ENCODE measurements at places on chromosomes 11 and 22.
A peak's percentile ranks its signal among the peaks of the same experiment; 100 is the strongest.

DNA sequence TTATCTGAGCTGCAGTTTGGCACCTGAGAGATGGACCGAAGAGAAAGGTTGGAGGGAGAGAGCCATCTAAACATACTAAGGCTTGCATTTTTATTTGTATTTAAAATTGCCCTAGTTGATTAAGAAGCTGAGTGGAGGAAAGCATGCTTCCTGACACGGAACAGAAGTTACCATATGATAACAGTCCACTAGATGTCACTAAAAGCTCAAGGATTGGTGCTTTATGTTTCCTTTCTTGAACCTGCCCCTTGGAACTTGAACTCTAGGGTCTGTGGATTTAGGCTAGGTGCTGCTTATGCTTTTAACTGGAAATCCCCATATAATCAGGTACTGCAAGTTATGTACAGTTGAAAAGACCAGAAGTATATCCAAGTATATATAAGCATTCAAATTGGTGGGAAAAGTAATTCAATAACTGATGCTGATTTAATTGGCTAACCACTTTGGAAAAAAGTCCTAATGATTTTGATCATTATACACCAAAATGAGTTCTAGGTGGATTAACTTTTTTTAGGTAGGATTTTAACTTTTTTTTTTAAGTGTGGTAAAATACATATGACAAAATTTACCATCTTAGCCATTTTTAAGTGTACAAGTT is 9.5 kb downstream of the RBMXL2 start:
- DNase-seq, result peak; percentile 64

GRCh38 chr11:36074941-36075431 is 131.1 kb downstream of the LDLRAD3 start:
- DNase-seq, result no peak

DNA sequence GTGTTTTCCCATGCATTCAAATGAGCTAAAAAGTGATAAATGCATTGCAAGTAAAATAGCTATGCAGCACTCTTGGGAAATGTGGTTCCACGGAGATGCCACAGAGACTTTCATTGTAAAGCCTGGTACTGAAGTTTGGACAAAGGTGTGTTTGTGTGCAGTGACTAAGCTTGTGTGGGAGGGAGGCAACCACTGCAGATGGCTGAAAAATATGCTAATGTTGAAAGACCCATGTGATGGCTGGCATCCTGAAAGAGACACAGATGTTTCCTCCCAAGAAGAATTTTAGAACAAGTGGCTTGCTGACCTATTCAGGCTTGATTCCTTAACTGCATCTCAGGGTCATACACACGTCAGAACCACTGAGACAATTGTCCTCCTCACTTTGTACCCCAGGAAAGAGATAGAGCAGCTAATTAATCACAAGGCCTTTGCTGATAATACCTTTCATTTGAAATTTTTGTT is 73.8 kb downstream of the FAM76B start:
- DNase-seq, result no peak

DNA sequence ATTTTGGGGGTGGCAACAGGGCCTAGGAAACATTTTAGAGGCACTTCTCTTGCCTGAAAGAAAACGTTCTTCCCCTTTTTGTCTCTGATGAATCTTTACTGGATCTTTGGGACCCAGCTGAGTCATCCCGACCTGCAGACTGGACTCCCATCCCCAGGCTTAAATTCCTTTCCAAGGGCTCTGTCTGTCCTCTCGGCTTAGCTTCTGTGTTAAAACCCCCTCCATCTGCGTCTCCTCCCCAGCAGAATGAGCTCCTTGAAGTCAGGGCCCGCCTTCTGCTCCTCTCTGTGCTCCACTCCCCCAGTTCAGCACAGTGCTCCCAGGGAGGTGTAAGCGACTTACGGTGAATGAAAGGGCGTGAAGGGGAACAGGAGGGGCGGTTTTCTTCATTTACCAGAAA is 895 bp upstream of the DAGLA start:
- peak; percentile 63 for DNase-seq

GRCh38 chr11:72792437-72793021 is 1.3 kb downstream of the STARD10 start:
- DNase-seq, result no peak

GRCh38 chr11:123590296-123590912 is 64.0 kb downstream of the SCN3B start:
- DNase-seq, result no peak

DNA sequence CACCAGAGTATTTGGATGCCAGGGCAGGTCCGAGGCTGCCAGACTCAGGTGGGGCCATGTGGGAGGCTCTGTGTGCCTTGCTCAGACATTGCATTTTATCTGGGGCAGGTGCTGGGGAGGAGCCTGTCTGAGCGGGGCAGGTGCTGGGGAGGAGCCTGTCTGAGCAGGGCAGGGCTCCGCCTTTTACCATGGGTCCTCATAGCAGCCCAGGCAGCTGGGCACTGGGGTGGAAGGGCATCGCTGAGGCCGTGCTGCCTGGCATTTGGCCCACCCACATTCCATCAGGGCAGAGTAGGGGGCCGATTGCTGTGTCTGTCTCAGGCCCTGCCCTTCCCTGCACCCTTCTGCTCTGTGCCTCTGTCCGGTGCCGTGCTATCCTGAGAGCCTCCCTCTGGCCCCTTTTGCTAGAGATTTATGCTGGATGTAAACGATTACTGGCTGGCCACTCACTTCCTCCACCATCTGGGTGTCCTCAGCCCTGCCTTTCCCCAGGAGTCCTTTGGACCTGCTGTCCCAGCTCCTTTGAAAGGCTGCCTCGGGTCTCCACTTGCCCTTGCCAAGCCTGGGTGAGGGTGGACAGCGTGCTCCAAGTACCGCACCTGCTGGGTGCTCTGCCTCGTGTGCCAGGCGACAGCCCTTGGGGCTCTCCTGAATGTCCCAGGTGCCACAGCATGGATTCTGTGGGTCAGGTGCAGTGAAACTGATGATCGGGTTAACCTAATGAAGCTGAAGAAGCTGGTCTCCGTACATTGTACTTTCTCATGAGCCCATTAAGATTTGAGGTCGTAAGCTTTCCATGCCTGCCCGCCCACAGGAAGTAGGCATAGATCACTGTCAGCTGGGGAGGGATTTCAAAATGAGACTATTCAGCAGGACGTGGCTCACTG is 281.6 kb downstream of the TBC1D22A start:
- peak; percentile 74 for DNase-seq

GRCh38 chr22:44543781-44544477 is 45.9 kb upstream of the RTL6 start:
- DNase-seq, result peak; percentile 19

DNA sequence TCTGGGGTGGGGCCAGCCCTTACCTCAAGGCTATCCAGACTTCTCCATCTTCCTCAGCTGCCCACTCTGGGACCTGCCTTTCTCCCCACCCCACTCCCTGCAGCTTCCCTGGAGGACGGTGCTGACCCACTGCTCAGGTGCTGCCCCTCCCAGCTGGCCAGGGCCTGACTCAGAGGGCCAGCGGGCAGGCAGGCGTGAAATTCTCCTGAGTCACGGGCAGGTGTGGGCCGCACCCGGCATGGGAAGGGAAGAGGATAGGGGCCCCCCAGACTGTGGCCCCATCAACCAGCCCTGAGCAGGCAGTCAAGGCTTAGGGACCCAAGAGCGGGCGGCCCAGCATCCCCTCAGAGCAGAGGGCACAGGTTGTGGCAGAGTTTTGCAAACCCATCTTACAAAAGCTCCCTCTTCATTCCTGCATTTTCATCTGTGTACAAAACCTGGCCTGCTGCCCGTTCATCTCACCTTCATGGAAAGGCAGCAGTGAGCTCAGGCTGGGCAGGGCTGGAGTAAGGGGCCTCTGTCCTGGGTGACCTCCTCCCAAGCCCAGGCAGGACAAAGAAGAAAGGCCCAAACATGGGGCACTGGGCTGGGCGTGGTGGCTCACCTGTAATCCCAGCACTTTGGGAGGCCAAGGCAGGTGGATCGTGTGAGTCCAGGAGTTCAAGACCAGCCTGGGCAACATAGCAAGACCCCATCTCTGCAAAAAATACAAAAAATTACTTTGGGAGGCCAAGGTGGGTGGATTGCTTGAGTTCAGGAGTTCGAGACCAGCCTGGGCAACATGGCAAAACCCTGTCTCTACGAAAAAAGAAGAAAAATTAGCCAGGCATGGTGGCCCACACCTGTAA is 6.1 kb downstream of the RHOD start:
- no peak for DNase-seq

DNA sequence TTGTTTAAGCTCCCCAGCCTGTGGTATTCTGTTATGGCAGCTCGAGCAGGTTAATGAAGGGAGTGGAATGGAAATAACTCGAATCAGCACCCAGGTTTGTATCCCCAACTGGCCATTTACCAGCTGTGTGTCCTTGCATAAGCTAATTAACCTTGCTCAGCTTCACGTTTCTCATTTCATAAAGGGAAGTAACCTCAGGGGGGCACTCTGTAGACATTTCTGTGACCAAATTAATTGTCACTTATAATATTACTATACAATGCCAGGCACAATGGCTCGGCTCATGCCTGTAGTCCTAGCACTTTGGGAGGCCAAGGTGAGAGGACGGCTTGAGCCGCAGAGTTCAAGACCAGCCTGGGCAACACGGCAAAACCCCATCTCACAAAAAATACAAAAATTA is 13.8 kb downstream of the ADA2 start:
- DNase-seq, result peak; percentile 16

- DNase-seq, result no peak
These were observed 222.6 kb upstream of the CCDC90B start for GRCh38 chr11:83508804-83509203.

DNA sequence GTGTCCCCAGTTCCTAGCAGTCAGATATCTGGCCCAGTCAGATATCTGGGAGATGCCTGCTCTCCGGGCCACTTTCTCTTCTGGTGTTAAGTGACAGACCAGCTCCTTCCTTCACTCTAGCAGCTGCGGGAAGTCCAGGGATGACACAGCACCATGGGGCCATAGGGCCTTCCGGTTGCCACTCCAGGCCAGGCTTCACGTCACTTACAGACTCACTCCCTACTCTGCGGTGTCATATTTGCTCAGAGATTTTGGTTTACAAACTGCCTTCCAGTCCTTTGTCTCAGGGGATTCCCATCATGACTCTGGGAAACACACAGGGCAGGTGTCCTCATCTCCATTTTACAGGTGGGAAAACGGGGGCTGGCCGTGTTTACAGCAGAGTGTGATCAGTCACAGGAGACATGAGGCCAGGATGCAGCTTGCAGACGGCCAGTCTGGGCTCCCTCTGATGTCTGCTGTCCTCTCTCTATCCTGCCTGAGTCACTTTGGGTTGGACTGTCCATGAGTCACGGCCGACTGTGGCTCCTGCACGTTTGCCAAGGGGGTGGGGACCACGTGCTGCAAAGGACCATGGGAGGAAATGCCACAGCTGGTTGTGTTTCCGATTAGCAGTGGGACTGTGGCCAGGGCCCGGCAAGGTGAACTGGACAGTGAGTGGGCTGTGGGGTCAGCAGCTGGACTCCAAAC is 8.2 kb upstream of the TBC1D22A start:
- no peak for DNase-seq

DNA sequence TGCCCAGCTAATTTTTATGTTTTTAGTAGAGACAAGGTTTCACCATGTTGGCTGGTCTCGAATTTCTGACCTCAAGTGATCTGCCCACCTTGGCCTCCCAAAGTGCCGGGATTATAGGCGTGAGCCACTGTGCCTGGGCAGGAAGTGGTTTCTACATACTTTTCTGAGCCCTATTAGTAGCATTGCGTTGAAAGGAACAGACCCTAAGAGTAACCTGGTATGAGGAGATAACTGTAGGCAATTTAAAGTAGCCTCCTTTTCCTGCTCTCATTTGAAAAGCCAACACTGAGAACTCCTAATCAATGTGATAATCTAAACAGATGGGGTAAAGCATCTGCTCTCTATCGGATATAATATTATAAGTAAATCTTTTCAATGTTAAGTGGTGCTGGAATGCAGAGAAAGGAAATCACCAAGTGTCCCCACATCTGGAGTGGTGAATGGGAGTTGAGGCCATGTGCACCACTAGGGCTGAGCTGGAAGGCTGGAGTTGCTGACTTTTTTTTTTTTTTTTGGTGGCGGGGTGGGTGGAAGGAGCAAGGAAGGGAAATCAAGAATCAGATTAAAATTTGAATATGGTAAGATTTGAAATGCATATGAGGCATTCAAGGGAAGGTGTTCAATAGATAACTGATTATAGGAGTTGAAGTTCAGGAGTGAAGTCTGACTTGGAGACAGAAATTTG is 20.7 kb downstream of the PDHX start:
- peak; percentile 35 for DNase-seq

GRCh38 chr11:31875866-31876560 is 64.9 kb upstream of the PAX6 start:
- peak; percentile 6 for DNase-seq

- no peak for DNase-seq
These were observed 118.1 kb downstream of the ETS1 start for GRCh38 chr11:128469220-128469619.

- DNase-seq, result no peak
These were observed 11.2 kb downstream of the PEX26 start for GRCh38 chr22:18088825-18089568.

GRCh38 chr22:37199760-37200108 is 11.7 kb upstream of the C1QTNF6 start:
- DNase-seq, result no peak

GRCh38 chr11:88680806-88681205 is 343.3 kb upstream of the CTSC start:
- no peak for DNase-seq
